ENCODE measurements at places on chromosomes 2 and 18.

GRCh38 chr2:206736935-206737334, 18.7 kb upstream of the DYTN start:
- DNase-seq: no peak

DNA sequence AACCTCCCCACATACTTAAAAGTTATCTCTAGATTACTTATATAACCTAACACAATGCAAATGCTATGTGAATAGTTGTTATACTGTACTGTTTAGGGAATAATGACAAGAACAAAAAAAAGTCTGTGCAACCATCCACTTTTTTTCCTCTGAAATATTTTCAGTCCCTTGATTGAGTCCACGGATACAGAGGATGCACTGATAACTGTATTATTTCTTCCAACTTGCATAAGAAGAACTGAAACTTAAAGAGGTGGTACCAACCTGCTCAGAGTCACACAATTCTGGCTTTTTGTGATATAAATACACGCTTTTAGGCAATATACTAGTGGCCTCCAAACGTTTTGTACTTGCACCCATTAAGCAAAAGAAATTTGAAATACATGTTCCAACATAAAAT, 1.4 kb downstream of the SMC6 start:
- DNase-seq: no peak

- peak; percentile 75 for DNase-seq
Observed at GRCh38 chr18:9808295-9809241, 77.2 kb upstream of the TXNDC2 start.

GRCh38 chr2:114085238-114085637, 195.3 kb downstream of the ACTR3 start:
- no peak for DNase-seq

- no peak for DNase-seq
Observed at GRCh38 chr2:68765739-68766375, 31.2 kb downstream of the ARHGAP25 start.

- no peak for DNase-seq
Observed at GRCh38 chr2:161766334-161766733, 142.1 kb downstream of the SLC4A10 start.

- DNase-seq: no peak
Observed at GRCh38 chr2:236550701-236551465, 18.7 kb upstream of the ACKR3 start.

DNA sequence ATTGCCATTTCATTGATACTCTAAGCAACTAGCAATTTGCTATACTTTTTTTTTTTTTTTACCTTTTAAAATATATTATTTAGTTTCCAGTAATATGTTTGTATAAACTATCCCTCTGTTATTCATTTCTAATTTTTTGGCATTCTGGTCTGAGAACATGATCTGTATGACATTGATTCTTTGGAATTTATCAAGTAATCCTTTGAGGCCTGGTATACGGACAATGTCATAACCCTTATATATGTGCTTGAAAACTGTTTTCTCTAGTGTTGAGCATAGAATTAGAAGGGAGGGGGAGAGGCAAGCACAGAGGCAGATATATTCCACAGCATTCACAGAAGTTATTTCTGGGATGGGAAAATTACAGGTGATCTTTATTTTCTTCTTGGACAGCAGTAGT, 48.2 kb upstream of the POLE4 start:
- DNase-seq: no peak

GRCh38 chr2:98559581-98559980, 48.7 kb downstream of the COA5 start:
- DNase-seq: no peak

DNA sequence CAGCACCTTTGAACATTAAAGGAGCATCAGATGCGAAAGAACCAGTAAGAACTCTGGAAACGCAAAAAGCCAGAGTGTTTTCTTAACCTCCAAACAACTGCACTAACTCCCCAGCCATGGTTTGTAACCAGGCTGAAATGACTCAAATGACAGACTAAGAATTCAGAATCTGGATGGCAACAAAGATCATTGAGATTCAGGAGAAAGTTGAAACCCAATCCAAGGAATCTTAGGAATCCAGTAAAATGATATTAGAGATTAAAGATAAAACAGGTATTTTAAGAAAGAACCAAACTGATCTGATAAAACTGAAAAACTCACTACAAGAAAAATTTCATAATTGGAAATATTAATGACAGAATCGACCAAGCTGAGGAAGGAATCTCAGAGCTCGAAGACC, 116.7 kb downstream of the PTRHD1 start:
- DNase-seq: no peak

DNA sequence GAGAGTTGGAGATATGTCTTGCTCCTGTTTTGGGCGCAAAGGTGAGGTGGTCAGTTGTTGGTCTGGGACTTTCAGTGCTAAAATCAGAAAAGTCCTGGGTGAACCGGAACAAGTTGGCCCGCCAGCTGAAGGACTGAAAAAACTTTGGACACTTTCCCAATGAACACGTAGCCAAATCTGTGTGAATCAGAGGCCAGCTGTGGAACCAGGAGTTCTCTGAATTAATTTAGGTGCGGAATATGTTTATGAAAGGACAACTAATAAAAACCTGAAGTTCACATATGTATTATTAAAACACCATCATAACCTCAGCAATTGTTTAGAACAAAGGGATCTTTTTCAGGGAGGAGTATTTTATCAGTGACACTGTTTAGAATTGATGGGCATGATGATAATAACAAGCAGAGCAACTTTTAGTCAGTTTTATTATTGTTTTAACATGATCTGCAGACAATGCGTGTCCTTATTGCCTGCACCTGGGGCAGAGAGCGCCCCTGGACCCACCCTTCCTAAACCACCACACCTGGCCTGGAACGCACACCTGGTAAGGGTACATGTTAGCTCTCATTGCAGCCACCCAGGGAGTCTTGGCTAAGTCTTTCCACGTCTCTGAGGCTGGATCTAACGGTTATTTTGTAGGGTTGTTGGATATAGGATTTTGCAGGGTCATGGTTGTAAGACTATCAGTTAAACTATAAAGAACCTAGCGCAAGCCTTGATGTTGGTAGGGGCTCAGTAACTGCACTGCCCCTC, 9.9 kb upstream of the ODC1 start:
- DNase-seq: no peak

DNA sequence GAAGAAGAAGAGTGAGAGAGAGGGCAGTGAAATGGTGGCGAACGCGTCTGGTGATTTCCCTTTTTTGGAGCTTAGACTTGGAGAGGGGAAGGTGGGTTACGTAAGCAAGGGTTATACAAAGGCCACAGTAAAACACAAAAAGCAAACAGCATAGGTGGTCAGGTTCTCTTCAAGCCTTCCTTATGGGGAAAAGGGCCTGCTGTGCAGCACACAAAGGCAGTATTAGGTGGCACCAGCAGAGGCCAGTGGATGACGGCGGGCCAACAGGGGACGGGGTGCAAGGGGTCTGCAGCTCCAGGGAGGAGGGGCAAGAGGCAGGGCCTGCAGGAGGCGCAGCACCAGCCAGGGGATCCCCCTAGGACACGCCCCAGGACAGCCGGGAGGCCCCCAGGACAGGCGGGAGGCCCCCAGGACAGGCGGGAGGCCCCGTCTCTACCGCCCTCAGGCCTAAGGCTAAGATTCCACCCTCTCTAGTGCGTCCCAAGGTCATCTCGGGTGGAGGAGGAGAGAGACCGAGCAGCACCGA, 32.6 kb upstream of the NPC1 start:
- peak; percentile 73 for DNase-seq

DNA sequence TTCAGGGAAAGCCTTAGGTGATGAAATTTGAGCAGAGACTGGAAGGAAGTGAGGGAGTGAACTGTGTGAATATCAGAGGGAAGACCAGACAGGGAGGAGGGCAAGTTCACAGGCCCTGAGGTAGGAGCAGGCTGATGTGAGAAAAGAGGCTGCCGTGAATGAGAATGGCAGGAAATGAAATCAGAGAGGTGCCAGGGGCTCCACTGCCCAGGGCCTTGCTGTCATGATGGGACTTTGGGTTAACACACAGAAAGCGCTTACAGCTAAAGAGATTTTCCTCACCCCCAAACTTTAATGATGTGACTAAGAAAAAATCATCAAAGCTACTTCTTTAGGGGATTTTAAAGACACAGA, 53.8 kb downstream of the MARCHF4 start:
- DNase-seq: no peak

GRCh38 chr18:58249712-58250111, 205.7 kb downstream of the NEDD4L start:
- peak; percentile 67 for DNase-seq

GRCh38 chr18:43279015-43279744, 1.9 kb upstream of the SYT4 start:
- DNase-seq: peak; percentile 18

- DNase-seq: no peak
Observed at GRCh38 chr18:37084912-37085311, 256.0 kb downstream of the KIAA1328 start.

- DNase-seq: peak; percentile 39
Observed at GRCh38 chr2:1051075-1051474, 100.4 kb downstream of the SNTG2 start.

DNA sequence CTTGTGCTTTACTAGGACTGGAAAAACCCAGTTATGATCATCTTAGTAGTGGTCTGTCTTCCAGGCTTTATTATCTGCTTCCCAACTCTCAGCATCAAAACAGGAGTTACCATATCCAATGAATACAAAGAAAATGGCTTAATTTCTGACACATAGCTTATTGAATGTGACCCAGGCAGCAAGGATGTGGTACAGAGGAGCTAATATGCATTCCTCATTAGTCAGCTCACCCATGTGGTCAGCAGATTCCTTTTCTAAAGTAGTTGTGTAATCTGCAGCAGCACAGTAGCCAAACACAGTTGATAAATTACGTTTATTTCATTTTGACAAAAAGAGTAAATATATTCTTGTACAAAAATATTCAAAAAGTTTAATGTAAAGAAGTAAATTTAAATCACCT, 43.6 kb downstream of the TSPYL6 start:
- DNase-seq: peak; percentile 57

Measured in lung (tissue), 17 donors.